ENCODE measurements at places on chromosomes 16 and 17. TPM values are rescaled to one million over a fixed set of nuclear protein-coding genes. Genes with fewer than 3 reads are reported as not detected.

DNA sequence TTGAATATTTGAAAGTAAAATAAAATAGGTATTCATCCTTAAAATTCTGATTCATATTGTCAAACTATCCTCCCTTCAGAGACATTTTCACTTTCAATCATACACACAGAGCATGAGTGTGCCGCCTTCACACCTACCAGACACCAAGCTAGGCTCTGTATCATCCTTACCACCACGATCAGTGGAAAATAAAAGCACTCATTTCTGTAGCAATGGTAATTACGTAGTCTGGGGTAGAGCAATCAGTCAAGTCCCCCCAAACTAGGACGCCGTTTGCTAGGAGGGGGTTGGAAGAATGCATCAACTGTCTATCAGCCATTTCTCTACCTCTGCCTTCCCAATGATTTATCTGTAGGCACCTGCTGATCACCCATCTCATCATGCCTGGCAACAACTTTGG, 84.6 kb upstream of the GRIN2A start:
- no peak for DNase-seq

GRCh38 chr17:29620779-29621500, 1.8 kb downstream of the CORO6 start:
- DNase-seq: no peak

DNA sequence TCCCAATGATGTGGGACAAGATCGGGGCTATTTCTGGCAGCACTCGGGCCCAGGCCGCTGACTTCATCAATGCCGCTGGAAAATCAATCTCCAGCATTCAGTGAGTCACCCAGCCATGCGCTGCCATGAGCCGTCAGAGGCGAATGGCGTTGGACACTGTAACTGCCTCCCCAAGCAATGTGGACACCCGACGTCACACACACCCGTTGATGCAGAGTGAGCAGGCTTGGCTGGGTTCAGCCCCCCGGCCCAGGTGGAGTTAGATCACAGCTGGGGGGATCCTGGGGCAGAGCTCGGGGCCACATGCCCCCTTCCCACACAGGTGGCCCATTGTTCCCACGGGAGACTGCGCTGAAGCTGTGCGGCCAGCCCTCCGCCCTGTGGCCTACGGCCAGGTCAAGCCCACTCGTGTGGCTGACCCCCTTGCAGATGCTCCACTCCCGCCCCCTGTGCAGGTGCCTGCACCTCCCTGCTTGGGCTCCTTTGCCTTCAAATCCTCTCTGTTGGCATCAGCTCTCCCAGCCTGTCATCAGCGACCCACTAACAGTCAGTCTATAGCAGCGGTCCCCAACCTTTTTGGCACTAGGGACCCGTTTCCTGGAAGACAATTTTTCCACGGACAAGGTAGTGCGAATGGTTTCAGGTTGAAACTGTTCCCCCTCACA, 89.9 kb downstream of the TBC1D16 start:
- peak; percentile 44 for DNase-seq

GRCh38 chr17:48690655-48691054, 31.7 kb downstream of the PRAC1 start:
- no peak for DNase-seq

GRCh38 chr16:88430524-88431446, 22.3 kb upstream of the ZFPM1 start:
- peak; percentile 72 for DNase-seq

- no peak for DNase-seq
These were observed 1.0 kb downstream of the ORAI3 start for GRCh38 chr16:30949650-30950515.

DNA sequence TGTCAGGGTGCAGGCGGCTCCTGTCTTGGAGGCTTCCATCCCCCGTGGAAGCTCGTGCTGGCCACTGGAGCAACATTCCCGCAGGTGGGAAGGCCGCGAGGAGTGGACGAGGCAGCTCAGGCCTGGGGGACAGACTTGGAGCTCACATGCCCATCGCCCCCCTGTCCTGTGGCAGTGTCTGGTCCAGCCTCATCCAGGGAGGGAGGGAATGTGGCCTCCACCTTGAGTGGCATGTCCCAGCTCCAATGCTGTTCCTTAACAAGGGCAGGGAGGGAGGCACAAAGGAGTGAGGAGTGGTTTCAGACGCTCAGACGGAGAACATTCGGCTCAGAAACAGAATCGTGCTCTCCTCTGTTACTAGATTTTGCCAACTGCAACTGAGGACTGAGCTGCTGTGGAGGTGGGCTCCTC, 159.4 kb upstream of the CHMP6 start:
- peak; percentile 91 for DNase-seq

- peak; percentile 74 for DNase-seq
These were observed 4.7 kb upstream of the IGSF6 start for GRCh38 chr16:21656795-21657768.

- no peak for DNase-seq
These were observed 209.4 kb downstream of the MRTFB start for GRCh38 chr16:14280541-14280940.

- DNase-seq: peak; percentile 93
These were observed 2.8 kb upstream of the UBTF start for GRCh38 chr17:44222112-44222869.

DNA sequence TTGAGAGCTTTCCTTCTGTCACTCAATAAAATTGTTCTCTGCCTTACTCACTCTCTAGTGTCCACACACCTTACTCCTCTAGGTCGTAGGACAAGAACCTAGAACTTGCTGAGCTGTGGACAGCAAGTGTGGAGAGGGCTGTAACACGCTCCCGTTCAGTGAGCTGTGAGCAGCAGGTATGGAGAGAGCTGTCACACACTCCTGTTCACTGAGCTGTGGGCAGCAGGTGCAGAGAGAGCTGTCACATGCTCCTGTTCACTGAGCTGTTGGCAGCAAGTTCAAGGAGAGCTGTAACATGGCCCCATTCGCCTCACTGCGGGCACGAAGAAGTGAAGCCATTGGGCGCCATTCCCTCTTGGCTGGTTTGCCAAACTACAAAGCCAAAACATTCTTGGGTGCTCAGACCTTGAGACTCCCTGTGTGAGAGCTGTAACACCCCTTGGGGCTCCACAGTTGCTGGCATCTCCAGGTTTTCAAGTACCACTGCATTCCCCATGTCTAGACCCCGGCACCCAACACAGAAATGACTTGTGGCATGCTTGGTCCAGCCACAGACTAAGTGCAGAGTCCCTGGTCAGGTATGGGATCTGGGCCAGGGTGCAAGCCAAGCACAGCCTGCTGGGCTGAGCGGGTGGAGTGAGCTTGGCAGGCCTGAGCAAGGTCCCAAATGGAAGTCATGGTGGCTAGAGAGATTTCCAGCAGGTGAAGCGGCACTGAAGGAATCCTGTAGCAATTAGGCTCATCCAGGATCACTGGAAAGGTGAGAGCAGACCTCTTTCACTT, 608.0 kb upstream of the CDH8 start:
- no peak for DNase-seq

DNA sequence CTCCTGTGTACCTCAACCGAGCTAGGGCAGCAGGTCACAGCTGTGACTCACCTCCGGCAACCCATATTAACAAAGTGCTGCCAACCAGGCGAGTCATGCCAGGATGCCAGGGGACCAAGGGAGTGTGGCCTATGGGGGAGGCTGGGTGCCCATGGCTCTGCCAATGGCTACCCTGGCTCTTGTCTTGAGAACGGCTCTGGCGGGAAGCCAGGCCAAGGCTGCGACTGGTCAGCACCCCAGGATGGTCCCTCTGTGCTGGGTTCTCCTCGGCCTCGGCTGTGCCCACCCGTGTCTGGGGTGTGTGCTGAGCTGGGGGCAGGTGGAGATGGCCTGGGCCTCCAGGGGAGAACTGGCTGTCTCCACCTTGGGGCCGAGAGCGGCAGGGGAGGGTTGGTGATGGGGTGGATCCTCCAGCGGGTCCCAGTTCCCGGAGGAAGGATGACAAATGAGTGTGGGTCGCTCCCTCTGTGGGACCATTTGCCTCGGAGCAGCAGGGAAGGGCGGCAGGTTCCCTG, 75.8 kb downstream of the MRC2 start:
- no peak for DNase-seq

GRCh38 chr16:9469512-9469911, 378.1 kb downstream of the HAPSTR1 start:
- no peak for DNase-seq

DNA sequence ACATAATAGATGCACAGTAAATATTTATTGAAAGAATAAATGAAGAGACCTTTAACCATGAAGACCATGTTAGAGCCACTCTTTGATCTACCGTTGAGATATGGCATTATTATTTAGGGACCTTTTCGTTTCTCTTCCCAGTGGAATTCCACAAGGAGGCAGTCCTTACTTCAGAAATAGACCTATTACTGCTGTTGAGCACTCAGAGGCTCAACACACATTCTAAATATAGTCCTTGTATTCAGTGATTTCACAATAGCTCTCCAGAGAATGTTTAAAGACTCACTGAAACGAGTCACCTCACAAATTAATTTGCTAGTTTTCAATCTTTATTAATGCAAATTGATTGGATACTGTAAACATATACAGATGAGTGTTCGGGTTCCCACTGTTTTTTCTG, 603.8 kb downstream of the CDH8 start:
- no peak for DNase-seq

- DNase-seq: no peak
These were observed 174.4 kb downstream of the CPPED1 start for GRCh38 chr16:12629271-12629670.

DNA sequence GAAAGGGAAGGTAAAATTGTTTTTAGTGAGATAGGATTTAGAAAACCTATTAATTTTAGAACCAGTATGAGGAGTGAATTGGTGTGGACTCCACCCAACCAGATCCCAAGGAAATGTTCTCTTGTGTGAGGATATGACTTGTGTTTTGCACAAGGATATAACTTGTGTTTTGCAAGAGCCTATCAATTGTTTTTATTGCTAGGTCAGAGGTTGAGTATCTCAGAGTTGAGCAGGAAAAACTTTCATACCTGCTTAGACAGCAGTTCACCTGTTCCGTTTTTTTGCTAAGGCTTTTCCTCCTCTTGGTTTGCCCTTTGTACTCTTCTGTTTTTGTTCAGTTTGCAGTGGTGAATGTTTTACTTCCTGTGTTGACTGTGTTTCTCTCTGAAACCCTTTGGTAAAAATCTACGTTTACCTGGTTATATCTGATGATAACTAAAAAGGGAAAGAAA, 5.1 kb downstream of the NBR1 start:
- DNase-seq: no peak

GRCh38 chr16:58256108-58256507, 38.7 kb downstream of the PRSS54 start:
- DNase-seq: no peak

DNA sequence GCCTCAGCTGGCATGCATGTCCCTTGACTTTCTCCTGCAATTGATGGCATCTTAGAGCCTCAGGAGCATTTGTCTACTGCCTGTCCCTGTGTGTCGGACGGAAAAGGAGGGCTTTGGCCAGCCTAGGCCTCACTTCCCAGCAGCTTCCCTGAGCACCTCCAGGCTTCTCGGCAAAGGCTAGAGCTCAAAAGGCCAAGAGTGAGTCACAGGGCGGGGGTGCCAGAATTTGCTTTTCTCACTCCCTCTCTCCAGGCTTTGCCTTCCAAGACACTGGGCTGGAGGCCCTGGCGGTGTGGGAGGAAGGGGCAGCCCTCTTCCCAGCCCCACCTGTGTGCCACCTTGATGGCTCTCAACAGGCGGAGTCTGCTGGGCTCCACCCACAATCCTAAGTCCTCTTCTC, 107.3 kb upstream of the MAF start:
- DNase-seq: no peak

DNA sequence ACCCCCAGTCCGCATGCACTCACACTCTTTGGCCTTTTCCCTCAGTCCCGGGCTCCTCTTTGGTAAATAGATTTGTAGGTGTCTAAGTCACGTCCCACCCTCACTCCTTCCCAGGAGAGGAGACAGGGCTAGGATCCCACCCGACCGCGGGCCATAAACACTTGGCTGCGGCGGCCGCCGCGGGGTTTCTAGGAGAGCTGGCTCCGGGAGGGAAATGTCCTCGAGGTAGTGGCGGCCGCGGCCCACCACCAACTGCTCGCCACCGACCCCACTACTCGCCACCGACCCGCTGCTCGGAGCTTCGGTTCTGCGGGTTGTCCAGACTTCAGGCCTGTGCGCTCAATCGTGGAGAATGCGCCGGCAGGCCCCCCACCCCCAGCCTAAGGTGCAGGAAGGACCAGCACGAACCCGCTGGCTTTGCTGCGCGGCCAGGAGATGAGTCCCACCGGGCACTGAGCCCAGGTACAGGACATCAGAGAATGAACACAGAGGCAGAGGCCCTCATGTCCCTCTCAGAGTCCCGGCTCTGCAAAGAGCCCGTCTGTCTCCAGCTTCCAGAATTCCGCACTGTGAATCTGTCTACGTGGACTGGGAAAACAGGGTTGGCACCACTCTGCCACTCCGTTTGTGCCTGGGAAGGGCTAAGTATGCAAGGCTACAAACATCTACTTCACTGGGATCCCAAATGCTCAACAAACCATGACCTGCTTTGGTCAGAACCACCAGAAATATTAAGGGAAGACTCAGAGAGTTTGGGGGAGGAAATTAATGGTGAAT, 2.5 kb downstream of the PRAC2 start:
- no peak for DNase-seq

GRCh38 chr17:30556374-30557332, 79.4 kb downstream of the GOSR1 start:
- DNase-seq: no peak

DNA sequence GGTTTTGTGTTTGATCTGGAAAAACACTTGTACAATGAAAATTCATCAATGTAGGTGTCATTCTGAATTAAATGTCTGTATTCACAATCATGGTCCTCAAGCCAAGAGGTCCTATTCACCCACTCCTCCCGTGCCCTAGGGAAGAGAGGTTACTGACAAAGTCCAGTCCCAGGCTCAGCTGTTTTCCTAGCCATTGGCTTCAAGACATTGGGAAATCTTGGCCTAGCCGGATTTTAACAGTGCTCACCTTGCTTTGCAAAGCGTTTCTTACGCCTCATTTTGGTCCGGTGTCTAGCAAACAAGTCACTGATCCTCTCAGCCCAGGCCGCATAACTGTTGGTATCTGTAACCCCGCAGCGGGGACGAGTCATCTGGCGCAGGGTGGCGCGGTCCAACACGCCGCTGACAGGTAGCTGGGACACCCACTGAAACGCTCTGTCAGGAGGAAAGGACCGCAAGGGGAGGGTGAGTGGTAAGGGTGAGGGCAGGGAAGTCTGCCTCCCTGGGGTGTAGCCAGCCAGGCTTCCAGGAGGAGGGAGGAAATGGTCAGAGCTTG, 16.7 kb downstream of the MMP28 start:
- DNase-seq: no peak

- DNase-seq: no peak
These were observed 527.8 kb upstream of the PSMD7 start for GRCh38 chr16:73768786-73769203.

GRCh38 chr16:58755989-58756649, 22.0 kb upstream of the GOT2 start:
- DNase-seq: peak; percentile 72

GRCh38 chr17:82985973-82986372, 93.4 kb upstream of the METRNL start:
- peak; percentile 84 for DNase-seq

The TNP2 gene
- total RNA-seq: not detected

The HLF gene
- 0.55 TPM for total RNA-seq

The ESRP2 gene
- 15.5 TPM for total RNA-seq

The CD300H gene
- total RNA-seq: not detected

The MYBBP1A gene
- 149 TPM for total RNA-seq

The SMIM5 gene
- 0.11 TPM for total RNA-seq

The PRR35 gene
- 0.85 TPM for total RNA-seq

The FZD2 gene
- total RNA-seq: 21.1 TPM

The TMEM114 gene
- not detected for total RNA-seq

The ASIC2 gene
- total RNA-seq: 3.3 TPM

The CDR2 gene
- 43.2 TPM for total RNA-seq

The OR4D1 gene
- 0.22 TPM for total RNA-seq

The EPOP gene
- total RNA-seq: 6.2 TPM

The KRT9 gene
- not detected for total RNA-seq

Data from H7 (cell line).